Esophagus mucosa (tissue), 1 donor: ENCODE measurements at places on chromosomes 4 and X. TPM values are rescaled to one million over a fixed set of nuclear protein-coding genes. Genes with fewer than 3 reads are reported as not detected.

The MTNR1A gene
- not detected for total RNA-seq

The SOWAHD gene
- not detected for total RNA-seq

The SLC16A2 gene
- 2.6 TPM for total RNA-seq

The VEGFD gene
- total RNA-seq, result 0.20 TPM

The CTSO gene
- total RNA-seq, result 2.4 TPM

The DNAAF6 gene
- not detected for total RNA-seq

The FAT1 gene
- 86.4 TPM for total RNA-seq

The CD40LG gene
- not detected for total RNA-seq

The TRIM61 gene
- total RNA-seq, result not detected

The PNMA6A gene
- 0.12 TPM for total RNA-seq

The SPIN2A gene
- total RNA-seq, result not detected

The PUDP gene
- total RNA-seq, result 13.9 TPM

The PLXNB3 gene
- 11.2 TPM for total RNA-seq

The TLR10 gene
- 0.40 TPM for total RNA-seq

The EREG gene
- total RNA-seq, result 46.5 TPM

The CT45A10 gene
- not detected for total RNA-seq

The CABS1 gene
- total RNA-seq, result not detected

The RHOH gene
- 1.2 TPM for total RNA-seq

The RXFP1 gene
- 0.12 TPM for total RNA-seq

The TEX11 gene
- not detected for total RNA-seq

The LIMCH1 gene
- 15.5 TPM for total RNA-seq

The XAGE2 gene
- not detected for total RNA-seq

The CXCR3 gene
- not detected for total RNA-seq

The C4orf36 gene
- 2.4 TPM for total RNA-seq

The PRSS12 gene
- 5.7 TPM for total RNA-seq

The IQSEC2 gene
- total RNA-seq, result 10.6 TPM

The GAGE1 gene
- total RNA-seq, result not detected

The CT47A7 gene
- not detected for total RNA-seq

The LNX1 gene
- 23.8 TPM for total RNA-seq

The SHOX gene
- not detected for total RNA-seq

The H2BW2 gene
- not detected for total RNA-seq

The AVPR2 gene
- total RNA-seq, result 0.20 TPM

The CPLX1 gene
- total RNA-seq, result 0.92 TPM

The LGI2 gene
- 0.20 TPM for total RNA-seq

The OPHN1 gene
- total RNA-seq, result 4.7 TPM

The LINC00632 gene
- total RNA-seq, result 3.1 TPM

The AREG gene
- total RNA-seq, result 21.0 TPM

The WFS1 gene
- 3.7 TPM for total RNA-seq

The GPR143 gene
- total RNA-seq, result 2.8 TPM

The XAGE1A gene
- total RNA-seq, result not detected

The HTN1 gene
- total RNA-seq, result not detected

The PKD2 gene
- 7.5 TPM for total RNA-seq

The PABPC1L2A gene
- not detected for total RNA-seq

The CLDN34 gene
- 0.20 TPM for total RNA-seq

The GSX2 gene
- total RNA-seq, result not detected

The MMRN1 gene
- total RNA-seq, result 6.8 TPM

The ACE2 gene
- 2.2 TPM for total RNA-seq

The UGT2B15 gene
- total RNA-seq, result not detected

The HMGN5 gene
- total RNA-seq, result 3.7 TPM

The RASGEF1B gene
- 15.0 TPM for total RNA-seq

The FAAH2 gene
- 4.8 TPM for total RNA-seq

The EPHA5 gene
- total RNA-seq, result not detected

The DIAPH2 gene
- total RNA-seq, result 8.9 TPM

The CXCL9 gene
- not detected for total RNA-seq

The ADRA2C gene
- 0.60 TPM for total RNA-seq

The PDZD4 gene
- total RNA-seq, result 0.68 TPM

The RBPJ gene
- total RNA-seq, result 23.6 TPM

The TEC gene
- total RNA-seq, result 6.3 TPM

The SPINK2 gene
- total RNA-seq, result 0.92 TPM
